CD4-positive, alpha-beta T cell (primary cell): ENCODE measurements at places on chromosomes 3 and 15. TPM values are rescaled to one million over a fixed set of nuclear protein-coding genes. Genes with fewer than 3 reads are reported as not detected.
A peak's percentile ranks its signal among the peaks of the same experiment; 100 is the strongest.

- no peaks in the 10 kb centered on the region for H3K27me3 ChIP-seq
- H3K27ac ChIP-seq = no peak overlapping the region
- no peaks in the 10 kb centered on the region for H3K36me3 ChIP-seq
- no peaks in the 10 kb centered on the region for H3K4me1 ChIP-seq
- no peak for DNase-seq
These were observed 374.5 kb downstream of the IL20RB start for GRCh38 chr3:137332297-137332696.

DNA sequence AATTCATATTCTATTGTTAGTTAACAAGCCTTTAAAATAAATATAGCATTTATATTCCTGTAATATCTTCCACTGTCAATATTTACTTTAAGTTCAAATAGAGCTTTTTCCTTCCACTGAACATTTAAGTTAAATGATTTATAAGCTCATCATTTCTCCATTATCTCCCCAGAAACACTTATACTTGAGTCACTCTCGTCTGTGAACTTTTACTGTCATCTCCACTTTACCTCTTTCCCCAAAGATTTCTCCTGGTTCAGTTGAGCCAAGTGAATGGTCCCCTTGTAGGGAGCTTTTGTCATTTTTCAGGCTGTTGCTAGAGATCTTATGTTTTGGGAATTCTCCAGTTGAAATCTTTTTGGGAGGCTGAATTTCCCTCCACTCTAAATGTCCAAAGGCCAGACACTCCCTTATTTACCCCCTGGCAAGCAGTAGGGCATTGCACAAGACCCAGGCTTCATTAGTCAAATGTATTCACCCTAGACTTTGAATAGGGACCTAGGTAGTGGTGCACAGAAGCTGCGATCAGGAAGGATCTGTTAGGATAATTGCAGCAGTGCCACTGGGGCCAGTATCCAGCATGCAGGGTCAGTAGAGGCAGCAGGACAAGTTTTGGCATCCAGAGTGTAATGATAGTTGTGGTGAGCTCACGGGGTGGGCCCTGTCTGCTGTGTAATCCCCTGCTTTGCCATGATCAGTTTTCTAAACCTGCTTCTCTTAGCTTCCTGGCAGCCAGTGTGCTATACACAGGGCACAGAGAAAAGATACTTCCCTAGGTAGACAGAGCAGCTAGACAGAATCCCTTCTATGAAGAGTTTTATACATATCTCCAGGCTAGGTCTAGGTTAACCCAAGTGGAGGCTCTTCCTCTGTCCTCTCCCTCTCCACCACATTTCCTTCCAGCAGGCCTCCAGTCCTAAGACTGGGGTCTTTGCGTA, 356.5 kb upstream of the SLCO3A1 start:
- H3K36me3 ChIP-seq = no peaks in the 10 kb centered on the region
- DNase-seq = no peak
- H3K27me3 ChIP-seq = no peaks in the 10 kb centered on the region

- no peaks in the 10 kb centered on the region for H3K27me3 ChIP-seq
- no peak overlapping the region for H3K27ac ChIP-seq
- no peak overlapping the region for H3K4me3 ChIP-seq
- no peak for DNase-seq
- no peaks in the 10 kb centered on the region for H3K36me3 ChIP-seq
These were observed 149.3 kb downstream of the EBLN2 start for GRCh38 chr3:73210759-73211158.

- H3K4me3 ChIP-seq = no peak overlapping the region
- no peak overlapping the region for H3K27ac ChIP-seq
These were observed 91.1 kb upstream of the LRRN1 start for GRCh38 chr3:3707858-3708768.

GRCh38 chr3:123559040-123559861, 25.6 kb downstream of the HACD2 start:
- peaks cover 8% of the 10 kb centered on the region for H3K36me3 ChIP-seq
- H3K4me3 ChIP-seq = no peak overlapping the region
- H3K4me1 ChIP-seq = no peaks in the 10 kb centered on the region
- no peak for DNase-seq
- H3K27ac ChIP-seq = no peak overlapping the region
- no peaks in the 10 kb centered on the region for H3K27me3 ChIP-seq

DNA sequence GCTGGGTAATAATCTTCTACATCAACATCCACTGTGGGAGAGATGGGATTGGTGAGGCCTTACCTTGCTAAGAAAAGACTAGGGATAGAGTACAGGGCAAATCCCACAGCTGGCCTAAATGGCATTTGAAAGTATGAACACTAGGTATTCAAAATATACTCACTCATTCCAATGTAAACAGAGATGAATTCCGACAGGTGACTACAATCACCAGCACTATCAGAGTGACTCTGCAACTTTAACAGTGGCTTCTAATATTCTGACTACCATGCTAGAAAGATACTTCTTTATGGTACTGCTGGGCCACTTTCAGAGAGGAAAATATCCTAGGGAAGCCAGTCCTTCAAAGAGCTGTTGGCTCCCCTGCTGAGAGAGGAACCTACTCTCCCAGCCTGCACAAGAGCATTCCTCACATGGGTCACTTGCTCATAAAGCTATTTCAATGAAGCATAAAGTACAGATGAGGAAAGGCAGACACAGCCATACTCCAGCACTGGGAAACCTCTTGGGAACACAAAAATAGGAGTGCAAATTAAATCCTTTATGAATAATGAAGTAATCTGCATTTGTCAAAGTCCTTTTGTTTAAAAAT, 21.5 kb upstream of the MAN2C1 start:
- H3K27me3 ChIP-seq = no peaks in the 10 kb centered on the region
- no peaks in the 10 kb centered on the region for H3K4me1 ChIP-seq
- H3K27ac ChIP-seq = no peak overlapping the region

GRCh38 chr3:23877329-23877980, 39.3 kb downstream of the NKIRAS1 start:
- peaks cover 6% of the 10 kb centered on the region for H3K36me3 ChIP-seq
- no peak overlapping the region for H3K4me3 ChIP-seq
- H3K27me3 ChIP-seq = no peaks in the 10 kb centered on the region
- no peak overlapping the region for H3K27ac ChIP-seq

DNA sequence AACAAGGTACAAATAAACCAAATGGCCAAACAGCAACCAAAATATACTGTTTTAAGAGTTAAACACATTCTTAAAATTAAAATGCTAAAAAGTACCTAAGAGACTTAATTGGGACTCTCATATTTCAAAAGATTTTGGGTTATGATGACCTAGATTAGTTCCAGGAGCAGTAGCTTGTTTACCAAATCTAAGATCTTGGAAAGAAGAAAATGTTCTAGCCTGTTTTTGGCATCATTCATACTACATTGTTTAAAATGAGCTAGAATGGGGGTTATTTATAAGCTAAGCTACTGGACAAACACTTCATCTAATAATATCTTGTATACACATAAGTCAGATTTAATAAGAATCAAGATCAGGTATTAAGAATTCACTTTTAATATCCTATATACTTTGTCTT, 22.8 kb downstream of the ATOSA start:
- DNase-seq = no peak
- H3K27me3 ChIP-seq = no peaks in the 10 kb centered on the region
- H3K4me1 ChIP-seq = peaks cover 6% of the 10 kb centered on the region
- H3K27ac ChIP-seq = no peak overlapping the region
- H3K4me3 ChIP-seq = no peak overlapping the region
- peaks cover 81% of the 10 kb centered on the region for H3K36me3 ChIP-seq

- no peak for DNase-seq
- peaks cover 72% of the 10 kb centered on the region for H3K27me3 ChIP-seq
- no peak overlapping the region for H3K27ac ChIP-seq
- H3K4me1 ChIP-seq = peaks cover 50% of the 10 kb centered on the region
- no peak overlapping the region for H3K4me3 ChIP-seq
These were observed 5.6 kb downstream of the ITPKA start for GRCh38 chr15:41499109-41499851.

GRCh38 chr15:98123834-98124233, 163.3 kb downstream of the ARRDC4 start:
- no peaks in the 10 kb centered on the region for H3K27me3 ChIP-seq
- no peak for DNase-seq
- H3K4me1 ChIP-seq = no peaks in the 10 kb centered on the region
- H3K36me3 ChIP-seq = no peaks in the 10 kb centered on the region
- no peak overlapping the region for H3K27ac ChIP-seq

GRCh38 chr3:48503401-48504050, 448 bp downstream of the SHISA5 start:
- peak overlapping the region; percentile 82 for H3K4me3 ChIP-seq
- peaks cover 69% of the 10 kb centered on the region for H3K4me1 ChIP-seq
- H3K27me3 ChIP-seq = no peaks in the 10 kb centered on the region
- H3K36me3 ChIP-seq = peaks cover 2% of the 10 kb centered on the region
- DNase-seq = no peak
- H3K27ac ChIP-seq = peak overlapping the region; percentile 40

DNA sequence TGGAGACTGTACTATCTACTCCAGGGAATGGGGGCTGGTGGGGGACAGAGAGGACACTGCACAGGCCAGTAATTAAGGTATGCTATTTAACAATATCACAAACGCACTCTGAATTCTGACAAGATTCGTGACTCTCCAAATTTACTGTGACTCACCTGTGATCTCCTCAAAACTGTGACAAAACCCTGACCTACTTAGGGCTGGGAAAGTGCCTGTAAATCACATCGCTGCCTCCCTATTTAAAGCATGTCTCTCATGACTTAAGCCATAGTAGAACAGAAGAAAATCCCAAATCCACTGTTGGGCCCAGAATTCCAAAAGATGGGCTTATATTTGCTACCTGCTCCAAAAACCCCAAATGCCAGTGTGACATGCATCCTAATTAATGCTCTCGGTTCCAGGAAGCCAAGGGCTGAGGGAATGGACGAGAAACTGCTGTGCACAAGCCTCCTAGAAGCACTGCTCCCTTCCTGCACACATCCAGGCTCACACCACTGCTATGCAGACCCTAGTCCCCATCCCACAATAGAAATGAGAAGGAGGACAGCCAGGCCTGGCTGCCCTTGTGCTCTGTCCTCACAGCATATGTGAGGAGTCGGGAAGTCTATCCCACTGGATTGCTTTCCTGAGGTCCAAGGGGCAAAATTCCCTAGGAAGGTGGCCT, 187.7 kb upstream of the CHRNA7 start:
- no peak for DNase-seq
- H3K4me1 ChIP-seq = no peaks in the 10 kb centered on the region
- H3K27me3 ChIP-seq = peaks cover 8% of the 10 kb centered on the region
- H3K36me3 ChIP-seq = no peaks in the 10 kb centered on the region
- H3K27ac ChIP-seq = no peak overlapping the region

DNA sequence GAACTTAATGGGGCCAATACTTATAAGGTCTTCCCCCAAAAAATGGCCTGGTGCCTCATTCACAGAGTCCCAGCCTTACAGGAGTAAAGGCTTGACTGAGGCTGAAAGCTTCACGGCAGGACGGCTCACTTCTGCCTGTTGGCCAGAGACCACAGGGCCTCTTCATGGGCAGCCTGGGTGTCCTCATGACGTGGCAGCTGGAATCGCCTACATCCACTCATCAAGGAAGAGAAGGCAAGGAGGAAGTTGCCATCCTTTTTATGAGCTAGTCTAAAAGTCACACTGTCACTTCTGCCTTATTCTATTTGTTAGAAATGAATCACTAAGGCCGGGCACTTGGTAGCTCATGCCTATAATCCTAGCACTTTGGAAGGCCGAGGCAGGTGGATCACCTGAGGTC, 89.3 kb upstream of the DGKG start:
- no peak overlapping the region for H3K27ac ChIP-seq
- DNase-seq = no peak
- no peak overlapping the region for H3K4me3 ChIP-seq
- no peaks in the 10 kb centered on the region for H3K4me1 ChIP-seq

DNA sequence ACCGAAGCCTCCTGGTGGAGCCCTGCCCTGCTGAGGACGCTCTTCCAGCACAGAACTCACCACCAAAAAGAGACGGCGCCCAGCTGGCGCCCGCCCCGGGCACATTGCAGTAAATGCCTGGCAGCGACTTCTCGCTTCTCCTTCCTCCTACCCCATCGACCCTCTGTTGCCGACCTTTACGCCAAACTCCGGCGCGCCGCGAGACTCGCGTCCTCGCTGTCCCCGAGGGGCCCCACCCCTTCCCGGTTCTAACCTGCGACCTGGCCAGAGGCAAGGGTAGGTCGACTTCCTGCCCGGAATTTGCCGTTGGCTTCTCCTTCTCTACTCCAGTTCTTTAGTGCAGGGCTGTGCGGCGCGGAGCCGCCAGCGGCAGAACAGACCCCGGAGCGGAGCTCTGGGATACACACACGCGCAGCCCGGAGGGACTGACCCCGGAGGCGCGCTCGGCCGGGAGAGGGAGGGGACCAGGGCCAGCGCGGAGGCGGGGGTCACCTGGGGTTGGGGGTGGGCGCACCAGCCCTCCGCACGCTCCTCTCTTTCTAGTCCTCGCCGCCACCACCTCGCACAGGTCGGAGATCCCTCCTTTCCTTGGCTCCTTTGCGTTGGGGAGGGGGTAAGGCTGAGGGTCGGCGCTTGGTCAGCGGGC, 226.6 kb upstream of the AZI2 start:
- no peaks in the 10 kb centered on the region for H3K4me1 ChIP-seq
- H3K27me3 ChIP-seq = peaks cover 49% of the 10 kb centered on the region
- no peak for DNase-seq
- H3K4me3 ChIP-seq = no peak overlapping the region
- no peak overlapping the region for H3K27ac ChIP-seq

- H3K27me3 ChIP-seq = no peaks in the 10 kb centered on the region
- H3K36me3 ChIP-seq = no peaks in the 10 kb centered on the region
- no peak overlapping the region for H3K27ac ChIP-seq
These were observed 130.2 kb upstream of the SGO1 start for GRCh38 chr3:20316238-20316637.

DNA sequence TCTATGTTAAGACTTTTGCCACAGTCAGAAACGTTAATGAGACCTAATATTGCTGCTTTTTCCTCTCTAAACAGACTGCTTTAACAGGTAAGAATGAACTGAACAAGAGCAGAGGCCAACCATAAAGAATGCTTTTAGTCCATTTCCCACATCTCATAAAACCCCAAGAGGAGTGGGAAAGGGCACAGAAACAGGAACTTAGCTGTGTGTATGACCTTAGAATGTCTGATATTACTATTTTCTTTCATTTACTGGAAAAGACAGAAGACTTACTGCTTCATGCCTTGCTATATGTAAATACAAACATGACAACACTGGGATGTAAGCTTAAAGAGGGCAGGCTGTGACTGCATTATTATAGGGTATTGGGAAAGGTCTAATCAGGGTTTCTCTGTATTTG, 115.0 kb downstream of the ISL2 start:
- H3K36me3 ChIP-seq = no peaks in the 10 kb centered on the region
- no peaks in the 10 kb centered on the region for H3K4me1 ChIP-seq
- no peaks in the 10 kb centered on the region for H3K27me3 ChIP-seq
- H3K4me3 ChIP-seq = no peak overlapping the region

- H3K36me3 ChIP-seq = no peaks in the 10 kb centered on the region
- H3K4me1 ChIP-seq = no peaks in the 10 kb centered on the region
- H3K27ac ChIP-seq = no peak overlapping the region
- H3K27me3 ChIP-seq = no peaks in the 10 kb centered on the region
- no peak overlapping the region for H3K4me3 ChIP-seq
These were observed 24.6 kb upstream of the MCCC1 start for GRCh38 chr3:183123891-183124290.

- no peak overlapping the region for H3K4me3 ChIP-seq
These were observed 8.0 kb downstream of the ZBBX start for GRCh38 chr3:167372138-167372537.

Gene TEX264
- total RNA-seq = 24.9 TPM

Gene MASP1
- total RNA-seq = not detected

Gene SERPINI2
- total RNA-seq = not detected

Gene HEG1
- total RNA-seq = 31.2 TPM

Gene MUSTN1
- 10.7 TPM for total RNA-seq

Gene RBSN
- 57.9 TPM for total RNA-seq

Gene TJP1
- total RNA-seq = not detected

Gene ACTC1
- not detected for total RNA-seq

Gene GOLGA6D
- not detected for total RNA-seq
